Epithelial cell of esophagus (primary cell): ENCODE measurements at places on chromosomes 13 and 19.

- peak; percentile 21 for DNase-seq
These were observed 2689.7 kb downstream of the PCDH9 start for GRCh38 chr13:64540468-64540867.

DNA sequence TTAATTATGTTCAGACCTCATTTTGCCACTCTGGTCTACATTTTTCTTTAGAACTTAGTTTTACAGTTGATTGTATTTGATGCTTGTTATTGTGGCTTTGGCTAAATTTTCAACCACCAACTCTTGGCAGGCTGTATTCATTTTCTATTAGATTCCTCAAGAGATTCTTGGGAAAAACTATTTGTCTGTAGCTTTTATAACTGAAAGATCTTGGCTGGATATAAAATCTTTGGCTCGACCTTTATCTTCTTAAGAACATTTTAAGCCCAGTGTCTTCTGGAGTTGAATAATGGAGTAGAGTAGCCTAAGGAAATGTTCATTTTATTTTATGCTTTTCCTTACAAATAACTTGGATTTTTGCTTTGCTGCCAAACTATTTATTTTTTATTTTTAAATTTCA lies 848.5 kb downstream of the PCDH17 start:
- DNase-seq, result no peak

- no peak for DNase-seq
These were observed 82.1 kb downstream of the WDFY2 start for GRCh38 chr13:51666374-51666773.

- no peak for DNase-seq
These were observed 4.2 kb downstream of the KLK3 start for GRCh38 chr19:50858886-50859285.

DNA sequence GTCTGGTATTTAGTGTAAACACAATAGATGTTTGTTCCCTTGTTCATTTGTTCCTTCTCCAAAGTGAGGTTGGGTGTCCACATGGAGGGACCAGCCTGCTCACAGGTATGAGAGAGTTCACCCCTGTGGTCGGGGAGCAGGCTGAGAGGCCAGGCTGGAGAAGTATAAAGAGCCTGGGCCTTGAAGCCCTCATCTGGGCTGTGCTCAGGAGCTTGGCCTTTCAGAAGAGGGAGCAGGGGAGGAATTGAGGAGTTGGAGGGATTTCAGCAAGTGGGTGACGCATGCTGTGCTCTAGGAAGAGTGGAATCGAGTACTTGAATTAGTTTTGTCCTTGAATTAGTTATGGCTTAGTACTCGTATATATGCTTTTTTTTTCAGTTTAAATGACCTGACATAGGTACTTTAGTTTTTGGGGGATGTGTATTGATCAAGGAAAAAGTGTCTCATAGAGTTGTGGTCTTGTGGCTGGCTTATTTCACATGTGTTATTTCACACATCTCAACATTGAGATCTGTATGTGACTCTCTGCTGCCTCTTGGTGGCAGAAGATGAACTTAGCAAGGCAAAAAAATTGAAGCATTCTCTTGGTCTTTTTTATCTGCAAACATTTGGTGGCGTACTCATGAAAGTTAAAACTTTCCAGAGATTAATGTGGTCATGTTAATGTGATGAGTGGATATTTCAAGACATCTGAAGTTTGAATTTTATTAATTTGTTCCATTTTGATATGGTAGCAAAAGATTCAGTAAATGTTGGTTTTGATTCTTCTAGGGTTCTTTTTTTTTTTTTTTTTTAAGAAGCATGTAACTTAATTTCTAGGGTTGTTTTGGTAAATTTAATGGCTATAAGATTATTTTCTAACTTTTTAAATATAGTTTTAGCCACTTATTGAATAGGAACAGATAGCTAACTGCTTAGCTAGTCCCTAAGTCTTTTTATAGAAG lies 54.3 kb downstream of the SLAIN1 start:
- DNase-seq, result peak; percentile 53

DNA sequence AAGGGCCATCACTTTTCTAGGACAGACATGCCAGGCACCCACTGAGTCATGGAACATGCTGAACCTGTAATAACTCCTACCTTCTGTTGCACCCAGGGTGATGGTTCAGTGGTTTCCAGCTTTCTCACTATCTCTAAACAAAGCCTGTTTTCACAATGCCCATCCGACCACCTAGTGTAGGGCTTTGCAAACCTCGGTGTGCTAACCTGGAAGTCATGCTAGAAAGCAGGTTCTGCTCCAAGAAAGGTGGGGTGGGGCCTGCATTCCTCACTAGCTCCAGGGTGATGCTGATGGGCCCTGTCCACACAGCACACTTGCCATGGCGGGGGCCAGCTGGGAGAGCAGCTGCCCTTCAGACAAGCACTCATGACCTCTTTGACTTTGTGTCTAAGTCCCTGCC lies 43.4 kb downstream of the COL4A2 start:
- DNase-seq, result no peak

- no peak for DNase-seq
These were observed 12.8 kb downstream of the ZNF229 start for GRCh38 chr19:44435441-44435840.

- DNase-seq, result peak; percentile 48
These were observed 370.2 kb downstream of the KCTD12 start for GRCh38 chr13:76516013-76516412.

DNA sequence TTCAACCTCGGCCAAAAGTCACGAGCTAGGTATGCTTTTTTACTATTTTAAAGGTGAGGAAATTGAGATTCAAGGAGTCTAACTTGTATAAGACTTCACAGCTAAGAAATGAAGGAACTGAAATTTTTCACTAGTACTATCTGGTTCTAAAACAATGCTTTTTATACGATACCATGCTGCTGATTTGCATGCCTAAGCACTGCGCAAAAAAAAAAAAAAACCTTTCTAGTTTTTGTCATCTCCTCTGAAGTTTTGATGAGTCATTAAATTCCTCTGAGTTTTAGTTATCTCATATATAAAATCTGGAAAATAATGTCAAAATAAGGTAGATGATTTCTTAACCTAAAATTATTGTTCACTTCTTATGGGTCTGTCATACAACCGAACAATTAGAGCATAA lies 28.0 kb upstream of the UFM1 start:
- DNase-seq, result no peak

GRCh38 chr13:44064357-44064756 lies 184.7 kb downstream of the LACC1 start:
- DNase-seq, result no peak

GRCh38 chr19:3131168-3131567 lies 4.7 kb upstream of the GNA15 start:
- no peak for DNase-seq

- DNase-seq, result peak; percentile 65
These were observed 6.2 kb downstream of the SULT2B1 start for GRCh38 chr19:48558018-48558684.

- no peak for DNase-seq
These were observed 457.9 kb downstream of the FGF9 start for GRCh38 chr13:22128441-22129408.

DNA sequence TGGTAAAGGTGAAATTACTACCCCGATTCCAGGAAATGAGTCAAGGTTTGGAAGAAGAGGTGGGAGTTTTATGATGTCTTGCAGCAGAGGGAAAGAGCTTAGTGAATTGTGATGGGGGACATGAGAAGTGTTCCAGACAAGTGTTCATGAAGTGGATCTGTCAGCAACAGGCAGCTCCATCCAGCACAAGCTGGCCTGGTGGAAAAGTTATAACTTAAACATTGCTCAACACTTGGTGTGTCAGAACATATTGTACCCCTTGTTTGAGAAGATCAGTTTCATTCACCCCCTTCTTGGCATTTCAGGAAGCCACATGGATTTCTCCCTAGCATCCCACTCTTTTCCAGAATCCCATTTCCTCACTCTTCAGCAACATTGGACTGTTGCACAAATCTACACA lies 222.0 kb downstream of the B3GLCT start:
- no peak for DNase-seq

GRCh38 chr13:109955598-109955997 lies 169.2 kb upstream of the IRS2 start:
- DNase-seq, result no peak

DNA sequence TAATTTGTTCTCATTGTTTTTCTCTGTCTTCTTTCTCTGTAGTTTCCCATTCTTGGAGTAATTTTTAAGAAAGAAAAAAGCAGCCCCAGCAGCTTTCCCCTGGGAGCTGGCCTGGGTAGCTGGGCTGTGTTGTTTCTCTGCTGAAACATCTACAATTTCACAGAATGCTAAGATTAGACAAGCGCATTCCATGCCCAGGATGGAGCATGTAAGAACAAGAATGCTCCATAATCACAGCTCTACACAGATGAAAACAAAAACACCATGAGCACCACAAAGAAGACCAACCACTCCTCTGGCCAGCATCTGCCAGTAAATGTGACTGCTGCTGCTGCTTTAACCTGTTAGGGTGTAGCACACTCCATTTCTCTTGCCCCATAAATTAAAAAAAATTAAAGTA lies 239.2 kb upstream of the SLITRK1 start:
- peak; percentile 80 for DNase-seq

DNA sequence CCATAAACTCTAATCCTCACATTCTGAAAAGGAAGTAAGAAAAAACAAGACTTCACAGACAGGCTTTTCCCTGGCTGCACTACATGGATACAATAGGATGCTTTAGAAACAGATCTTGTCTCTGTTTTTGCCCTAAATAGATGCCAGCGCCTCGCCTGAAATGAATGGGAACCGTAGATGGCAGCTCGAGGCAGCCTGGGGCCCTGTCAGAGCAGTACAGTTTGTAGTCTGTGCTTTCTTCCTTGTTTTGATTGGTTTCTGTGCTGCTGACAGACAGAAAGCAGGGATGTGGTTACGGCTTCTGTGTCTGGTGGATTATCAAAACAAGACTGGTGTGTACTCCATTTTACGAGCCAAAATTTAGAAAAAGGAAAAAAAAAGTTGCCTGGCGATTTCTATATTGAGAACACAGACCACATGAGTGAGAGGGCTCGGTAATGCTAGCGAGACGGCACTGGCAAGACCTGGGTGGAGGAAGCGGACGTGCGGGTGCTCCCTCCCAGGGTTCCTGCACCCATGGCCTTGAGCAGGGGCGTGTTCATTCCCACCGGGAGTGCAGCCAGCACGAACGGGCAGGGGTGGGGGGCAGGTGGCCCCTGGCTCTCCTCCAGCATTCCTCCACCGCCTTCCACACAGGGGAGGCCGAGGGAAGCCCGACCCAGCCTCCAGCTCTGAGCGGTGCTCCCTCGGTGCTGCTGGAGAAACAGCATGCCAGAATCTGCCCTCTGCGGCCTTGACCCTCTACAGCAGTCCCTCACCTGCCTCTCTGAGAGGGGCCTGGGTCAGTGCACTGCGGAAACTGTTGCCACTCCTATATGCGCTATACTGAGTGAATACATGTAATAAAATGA lies 37.6 kb upstream of the C1QTNF9 start:
- DNase-seq, result peak; percentile 49

- DNase-seq, result no peak
These were observed 1.9 kb upstream of the C1QTNF9 start for GRCh38 chr13:24307211-24308067.

- DNase-seq, result peak; percentile 98
These were observed at the start of gene ZNF229 for GRCh38 chr19:44447916-44448674. ZNF229 (minus strand) TSS chr19:44448472; CDS start chr19:44442847, 5,625 bp downstream.

GRCh38 chr13:67390462-67391086 lies 160.4 kb upstream of the PCDH9 start:
- DNase-seq, result peak; percentile 6

DNA sequence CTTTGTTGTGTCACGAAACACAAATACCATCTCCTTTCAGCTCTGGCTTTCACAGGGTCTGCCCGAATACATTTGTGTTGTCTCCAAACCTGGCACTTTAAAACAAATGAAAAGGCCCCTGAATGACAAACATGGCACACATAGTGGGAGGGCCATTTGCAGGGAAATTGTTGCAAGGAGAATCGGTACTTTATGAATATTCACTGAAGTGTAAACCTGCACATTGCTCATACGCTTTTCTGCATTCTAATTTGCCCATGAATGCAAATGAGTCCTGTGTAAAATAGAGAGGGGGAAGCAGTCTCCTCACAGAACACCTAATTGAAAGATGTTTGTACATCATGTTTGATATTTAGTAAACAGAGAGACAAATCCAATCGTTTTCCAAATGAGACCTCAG lies 82.7 kb upstream of the PCDH8 start:
- DNase-seq, result no peak

GRCh38 chr13:77969299-77969698 lies 50.7 kb upstream of the EDNRB start:
- DNase-seq, result no peak

DNA sequence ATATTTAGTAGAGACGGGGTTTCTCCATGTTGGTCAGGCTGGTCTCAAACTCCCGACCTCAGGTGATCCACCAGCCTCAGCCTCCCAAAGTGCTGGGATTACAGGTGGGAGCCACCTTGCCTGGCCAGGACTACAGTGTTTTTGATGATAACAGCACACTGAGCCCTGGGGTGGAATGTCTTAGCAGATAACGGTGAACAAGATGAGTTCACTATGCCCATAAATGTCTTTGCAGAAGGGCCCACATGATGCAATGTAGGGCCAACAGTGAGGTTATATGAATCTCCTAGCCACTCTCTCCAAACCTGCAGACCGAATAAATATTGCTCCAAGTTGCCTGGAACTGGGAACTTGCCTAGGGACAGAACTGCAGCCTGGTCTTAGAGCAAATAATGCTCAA lies 235.1 kb downstream of the COG6 start:
- no peak for DNase-seq

- DNase-seq, result no peak
These were observed 1.1 kb downstream of the ZNF566 start for GRCh38 chr19:36488118-36488845.

- DNase-seq, result no peak
These were observed 4.0 kb downstream of the IGFLR1 start for GRCh38 chr19:35738021-35738886.

GRCh38 chr19:31118287-31118955 lies 230.8 kb downstream of the TSHZ3 start:
- DNase-seq, result no peak

DNA sequence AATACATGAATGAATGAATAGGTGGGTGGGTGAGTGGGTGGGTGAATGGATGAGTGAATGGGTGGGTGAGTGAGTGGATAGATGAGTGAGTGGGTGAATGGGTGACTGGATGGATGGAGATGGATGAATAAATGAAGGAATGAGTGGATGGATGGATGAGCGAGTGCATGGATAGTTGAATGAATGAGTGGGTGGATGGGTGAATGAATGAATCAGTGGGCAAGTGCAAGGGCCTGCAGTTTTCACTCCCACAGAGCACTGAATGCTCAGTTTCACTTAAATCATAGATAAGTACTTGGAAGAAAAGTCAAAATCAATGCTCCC lies 12.4 kb downstream of the GAS6 start:
- DNase-seq, result no peak

- no peak for DNase-seq
These were observed 18.9 kb downstream of the SPATA13 start for GRCh38 chr13:24179486-24179850.
